ENCODE measurements at places on chromosomes 12 and 14.

- DNase-seq: no peak
Measured at GRCh38 chr12:121107681-121108080, 25.0 kb upstream of the P2RX7 start.

- no peak for DNase-seq
Measured at GRCh38 chr14:54480830-54481562, 7.8 kb downstream of the GMFB start.

DNA sequence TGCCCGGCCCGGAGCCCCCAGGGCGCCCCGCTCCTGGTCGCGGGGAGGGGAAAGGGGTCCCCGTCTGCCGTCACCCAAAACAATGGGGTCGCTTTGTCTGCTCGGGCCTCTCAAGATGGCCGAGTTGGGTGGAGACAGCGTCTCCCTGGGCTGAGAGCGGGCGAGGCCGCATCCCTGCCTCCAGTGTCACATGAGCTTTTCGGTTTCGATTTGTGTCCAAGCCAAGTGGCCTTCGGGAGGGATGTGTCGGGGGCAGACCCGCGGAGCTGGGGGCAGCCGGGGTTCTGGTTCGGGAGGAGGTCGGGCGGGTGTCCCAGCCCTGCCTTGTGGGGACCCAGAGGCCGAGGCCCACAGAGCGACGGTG, 790 bp downstream of the DYNC1H1 start:
- DNase-seq: peak; percentile 72

GRCh38 chr14:81392976-81393643, 7.0 kb downstream of the STON2 start:
- DNase-seq: no peak

DNA sequence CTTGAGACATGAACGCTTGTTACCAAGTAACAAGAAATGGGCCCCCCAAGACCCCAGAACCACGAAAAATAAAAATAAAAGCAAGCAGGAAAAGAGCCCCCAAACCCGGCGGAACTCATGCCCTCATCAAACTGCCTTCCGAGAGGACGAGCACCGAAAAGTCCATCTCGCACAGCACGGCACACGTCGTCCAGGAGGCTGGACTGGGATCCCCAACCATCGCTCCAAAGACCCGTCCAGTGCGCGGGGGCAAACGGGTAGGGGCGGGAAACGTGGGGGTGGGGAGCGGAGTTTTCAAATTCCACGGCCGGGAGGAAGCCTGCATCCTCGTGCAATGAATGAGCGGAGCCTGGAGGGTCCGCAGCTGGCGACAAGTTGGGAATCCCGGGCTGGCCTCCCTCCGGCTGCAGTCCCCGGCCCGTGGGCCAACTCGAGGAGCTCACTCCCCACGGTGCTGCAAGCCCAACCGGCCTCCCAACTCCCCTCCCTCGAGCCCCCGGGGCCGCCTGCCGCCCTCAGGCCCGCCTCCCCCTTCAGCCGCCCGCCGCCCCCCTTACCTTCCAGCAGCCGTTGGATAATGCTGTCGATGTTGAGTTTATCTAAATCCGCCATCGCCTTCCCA, 484 bp downstream of the PPP1CC start:
- peak; percentile 32 for DNase-seq

GRCh38 chr12:22810036-22810435, 185.1 kb downstream of the ETNK1 start:
- no peak for DNase-seq

DNA sequence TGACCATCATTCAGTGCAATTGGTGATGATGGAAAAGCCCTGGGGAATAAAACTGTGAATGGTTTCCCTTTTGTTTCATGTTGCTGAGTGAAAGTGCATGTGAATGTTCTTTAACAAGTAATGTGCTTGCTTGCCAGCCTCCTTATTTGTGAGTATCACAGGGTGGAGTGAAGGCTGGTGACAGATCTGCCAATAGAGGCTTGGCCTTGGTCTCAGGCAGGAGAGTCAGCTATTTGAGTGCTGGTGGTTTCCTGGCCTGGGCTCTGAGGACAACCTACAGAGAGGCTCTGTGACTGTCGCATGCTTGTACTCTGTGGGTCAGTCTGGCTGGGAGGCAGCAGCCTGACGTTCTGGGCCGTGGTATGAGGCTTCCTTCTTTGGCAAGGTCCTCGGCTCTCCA, 20.7 kb downstream of the KRT85 start:
- DNase-seq: no peak

DNA sequence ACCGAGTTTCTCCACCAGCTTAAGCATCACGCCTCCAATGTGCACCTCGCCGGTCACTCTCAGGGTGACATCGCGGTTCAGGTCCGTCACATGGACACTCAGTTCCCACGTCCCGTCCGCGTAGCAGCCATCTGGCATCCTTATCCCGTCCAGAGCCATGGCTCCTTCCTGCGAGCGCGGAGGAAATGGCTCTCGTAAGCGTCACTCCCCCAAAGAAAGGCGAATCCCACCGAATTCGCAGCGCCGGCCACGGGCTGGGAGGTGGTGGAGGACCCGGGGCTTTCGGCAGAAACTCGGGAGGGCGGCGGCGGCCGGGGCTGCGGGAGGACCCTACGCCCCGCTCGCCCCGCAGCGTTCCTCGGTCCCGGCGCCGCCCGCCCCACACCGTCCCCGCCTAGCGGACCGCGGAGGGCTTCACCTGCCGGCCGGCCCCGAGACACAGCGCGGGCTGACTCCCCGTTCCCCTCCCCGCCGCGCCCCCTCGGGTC, 396 bp downstream of the FERMT2 start:
- peak; percentile 24 for DNase-seq

GRCh38 chr12:27505109-27505508, 18.9 kb upstream of the PPFIBP1 start:
- DNase-seq: no peak

GRCh38 chr14:20732477-20732876, 13.2 kb upstream of the EDDM3A start:
- no peak for DNase-seq

DNA sequence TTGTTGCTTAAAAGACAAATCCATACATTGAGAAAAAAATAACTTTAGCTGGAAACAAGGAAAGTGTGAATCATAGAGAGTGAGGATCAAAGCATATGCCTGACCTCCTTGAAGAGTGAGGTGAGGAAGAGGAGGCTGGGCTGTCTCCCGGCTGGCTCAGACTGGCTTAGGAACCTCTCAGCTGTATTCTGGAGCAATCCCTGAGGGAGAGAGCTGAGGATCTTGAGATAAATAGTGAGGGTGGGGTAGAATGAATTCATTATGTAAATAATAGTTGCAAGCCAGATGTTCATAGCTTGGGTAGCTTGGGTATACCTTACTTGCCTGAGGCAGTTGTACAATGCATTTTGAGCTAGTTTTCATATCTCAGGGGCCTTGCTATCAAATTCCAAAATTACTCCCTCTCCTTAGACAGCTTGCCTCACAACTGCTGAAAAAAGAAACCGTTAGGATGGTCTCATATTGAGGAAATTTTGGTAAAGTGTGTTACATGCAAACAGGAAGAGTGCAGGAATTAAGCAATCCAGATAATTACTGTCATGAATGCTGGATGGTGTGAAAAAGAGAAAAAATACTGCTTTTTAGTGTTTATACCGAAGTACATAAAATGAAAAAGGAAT, 30.5 kb upstream of the SLC15A5 start:
- DNase-seq: no peak

GRCh38 chr14:65387171-65387570, 25.4 kb upstream of the FUT8 start:
- DNase-seq: no peak

- DNase-seq: no peak
Measured at GRCh38 chr14:33414041-33414440, 475.4 kb downstream of the NPAS3 start.

GRCh38 chr12:71469258-71469750, 29.7 kb downstream of the LGR5 start:
- no peak for DNase-seq

GRCh38 chr12:108693751-108694150, 37.6 kb downstream of the CORO1C start:
- no peak for DNase-seq

DNA sequence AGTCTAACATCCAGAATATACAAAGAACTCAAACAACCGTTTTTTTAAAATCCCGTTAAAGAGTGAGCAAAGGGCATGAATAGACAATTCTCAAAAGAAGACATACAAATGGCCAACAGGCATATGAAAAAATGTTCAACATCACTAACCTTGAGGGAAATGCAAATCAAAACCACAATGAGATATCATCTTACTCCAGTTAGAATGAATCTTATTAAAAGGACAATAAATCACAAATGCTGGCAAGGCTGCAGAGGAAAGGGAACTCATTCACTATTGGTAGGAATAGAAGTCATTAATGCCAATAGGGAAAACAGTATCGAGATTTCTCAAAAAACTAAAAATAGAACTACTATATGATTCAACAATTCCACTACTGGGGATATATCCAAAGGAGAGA, 520.1 kb downstream of the RMST start:
- DNase-seq: no peak

DNA sequence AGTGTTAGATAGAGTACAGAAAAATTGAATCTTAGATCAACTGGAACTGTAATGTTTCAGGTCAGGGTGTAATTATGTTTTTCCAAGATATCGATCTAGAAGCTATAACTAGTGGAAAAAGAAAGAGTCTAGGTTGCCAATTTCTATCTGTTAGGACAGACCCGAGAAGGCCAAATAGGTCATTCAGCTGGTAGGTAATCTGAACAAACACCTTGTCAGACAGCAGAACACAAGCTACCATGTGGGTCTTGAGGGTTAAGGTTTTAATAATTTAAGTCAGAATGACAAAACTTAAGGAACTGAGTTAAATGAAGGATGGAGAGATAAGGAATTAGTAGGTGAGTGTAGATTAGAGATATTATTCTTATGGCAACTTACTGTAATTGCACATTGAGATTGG, 44.9 kb upstream of the KCNMB4 start:
- no peak for DNase-seq

DNA sequence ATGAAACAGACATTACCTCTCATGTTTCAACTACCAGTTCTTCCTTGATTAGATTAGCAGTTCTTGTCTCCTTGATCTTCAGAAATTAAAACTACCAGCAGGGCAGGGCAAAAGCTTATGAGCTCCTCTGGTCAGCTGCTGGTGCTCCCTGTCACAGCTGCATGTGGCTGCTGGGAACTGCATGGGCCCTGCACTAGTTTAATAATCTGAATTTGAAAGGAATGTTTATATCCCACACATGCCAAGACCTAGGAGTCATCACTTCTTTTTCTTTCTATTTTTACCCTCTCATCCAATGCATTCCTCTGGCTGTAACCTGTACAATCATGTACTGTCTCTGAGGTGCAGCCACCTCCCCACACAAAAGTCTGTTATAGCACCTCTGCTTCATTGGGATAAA, 73.9 kb downstream of the ARMH4 start:
- DNase-seq: no peak

DNA sequence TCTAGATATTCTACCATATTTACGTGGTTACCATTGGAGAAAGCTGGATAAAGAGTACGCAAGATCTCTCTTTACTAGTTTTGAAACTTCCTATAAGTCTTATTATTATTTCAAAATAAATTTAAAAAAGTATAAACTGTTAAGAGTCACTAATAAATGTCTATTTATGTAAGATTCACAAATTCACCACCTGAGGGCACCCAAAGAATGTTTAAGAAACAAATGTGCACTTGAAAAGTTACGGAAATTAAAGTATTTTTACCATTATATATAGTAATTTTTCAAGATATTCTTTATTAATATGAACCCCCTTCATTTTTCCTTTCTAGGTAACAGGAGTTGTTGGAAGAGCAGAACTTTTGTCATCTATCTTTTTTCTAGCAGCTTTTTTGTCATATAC, 11.9 kb downstream of the TMTC3 start:
- DNase-seq: no peak

DNA sequence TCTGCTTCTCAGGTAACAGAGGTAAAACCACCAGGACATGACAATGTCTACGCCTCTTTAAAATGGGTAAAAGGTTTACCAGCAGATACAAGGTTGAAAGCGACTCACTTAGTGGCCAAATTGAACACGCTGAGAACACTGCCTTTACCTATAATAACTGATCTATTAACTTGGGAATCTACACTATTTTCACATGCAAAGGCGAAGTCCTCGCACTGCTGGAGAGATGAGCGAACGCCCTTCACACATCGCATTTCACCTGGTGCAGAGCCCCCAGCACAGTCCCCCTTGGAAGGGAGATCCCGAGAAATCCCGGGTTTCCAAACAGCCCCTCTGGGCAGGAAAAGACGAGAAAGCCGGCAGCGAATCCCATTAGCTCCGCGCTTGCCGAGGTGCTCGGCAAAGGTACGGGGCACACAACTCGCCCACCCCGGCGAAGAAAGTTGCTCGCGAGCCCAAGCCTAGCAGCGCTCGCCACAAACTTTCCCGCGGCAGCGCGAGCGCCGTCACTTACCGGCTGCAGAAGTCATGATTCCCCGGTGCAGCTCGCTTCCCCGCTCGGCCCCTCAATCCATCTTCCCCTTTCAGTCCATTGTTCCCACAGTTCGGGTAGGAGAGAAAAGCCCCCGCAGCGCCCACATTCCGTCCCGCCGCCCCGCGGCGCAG, 423 bp downstream of the FGD6 start:
- DNase-seq: peak; percentile 34

GRCh38 chr14:77158882-77159255, 17.3 kb upstream of the ZDHHC22 start:
- DNase-seq: no peak

- DNase-seq: no peak
Measured at GRCh38 chr14:74599946-74600345, 12.1 kb downstream of the LTBP2 start.

DNA sequence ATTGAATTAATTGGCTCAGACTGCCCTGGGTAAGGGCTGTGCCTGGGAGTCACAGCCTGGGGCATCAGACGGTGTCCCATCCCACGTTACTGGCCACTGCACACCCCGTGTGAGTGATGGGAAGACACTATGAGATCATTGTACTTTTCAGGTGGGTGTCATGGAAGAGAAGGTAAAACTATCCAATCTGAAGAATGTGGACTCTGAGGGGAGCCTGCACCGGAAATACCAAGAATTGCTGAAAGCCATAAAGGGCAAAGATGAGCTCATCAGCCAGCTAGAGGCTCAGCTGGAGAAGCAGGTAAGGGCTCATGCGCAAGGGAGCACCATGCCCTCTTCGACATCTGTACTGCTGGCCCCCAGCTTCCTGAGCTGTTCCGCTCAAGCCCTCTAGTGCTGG, 24.0 kb downstream of the PLEKHH1 start:
- no peak for DNase-seq

- no peak for DNase-seq
Measured at GRCh38 chr12:6627616-6628015, 8.1 kb downstream of the LPAR5 start.

GRCh38 chr12:64760808-64761573, 1.8 kb upstream of the GNS start:
- no peak for DNase-seq

DNA sequence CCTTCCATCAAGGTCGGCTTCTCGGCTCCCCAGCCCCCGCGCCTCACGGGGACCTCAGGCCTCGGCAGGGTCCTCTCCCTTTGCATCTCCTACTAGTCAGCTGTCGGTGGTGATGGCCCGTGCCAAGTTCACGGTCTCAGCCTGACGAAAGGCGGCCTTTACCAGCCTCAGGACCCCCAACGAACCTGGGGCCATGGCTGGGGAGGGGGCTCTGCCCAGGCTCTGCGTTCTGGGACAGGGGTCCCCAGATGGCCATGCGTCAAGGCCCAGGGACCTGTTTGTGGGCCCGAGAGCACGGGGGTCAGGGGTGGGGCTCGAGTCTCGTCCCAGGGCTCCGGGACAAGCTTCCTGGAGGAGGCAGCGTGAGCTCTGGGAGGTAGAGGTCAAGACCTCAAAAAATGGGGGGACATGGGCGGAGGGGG, 32.8 kb upstream of the DEGS2 start:
- DNase-seq: no peak

GRCh38 chr12:75648856-75649255, 137.4 kb upstream of the KRR1 start:
- no peak for DNase-seq
